ENCODE measurements at places on chromosomes 16 and 17. TPM values are rescaled to one million over a fixed set of nuclear protein-coding genes. Genes with fewer than 3 reads are reported as not detected.

DNA sequence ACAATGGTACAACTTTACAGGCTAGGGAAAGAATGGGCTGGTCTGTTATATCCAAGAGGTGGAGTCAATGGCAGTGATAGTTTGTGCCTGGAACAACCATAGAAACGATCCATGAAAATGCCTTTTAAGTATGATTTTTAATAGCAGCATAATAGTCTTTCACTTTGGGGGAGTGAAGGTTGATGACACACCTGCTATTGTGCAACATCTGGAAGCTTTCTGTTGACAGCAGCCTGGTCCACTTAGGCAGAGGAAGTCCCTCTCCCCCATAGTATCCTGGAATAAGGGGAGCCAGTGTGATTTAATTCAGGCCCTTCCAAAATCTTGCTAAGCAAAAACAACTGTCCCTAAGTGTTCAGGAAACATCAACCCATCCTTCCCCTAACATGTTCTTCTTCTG lies 56.3 kb upstream of the HS3ST4 start:
- DNase-seq: no peak

- DNase-seq: no peak
Observed at GRCh38 chr16:49749816-49750215, 106.1 kb downstream of the ZNF423 start.

DNA sequence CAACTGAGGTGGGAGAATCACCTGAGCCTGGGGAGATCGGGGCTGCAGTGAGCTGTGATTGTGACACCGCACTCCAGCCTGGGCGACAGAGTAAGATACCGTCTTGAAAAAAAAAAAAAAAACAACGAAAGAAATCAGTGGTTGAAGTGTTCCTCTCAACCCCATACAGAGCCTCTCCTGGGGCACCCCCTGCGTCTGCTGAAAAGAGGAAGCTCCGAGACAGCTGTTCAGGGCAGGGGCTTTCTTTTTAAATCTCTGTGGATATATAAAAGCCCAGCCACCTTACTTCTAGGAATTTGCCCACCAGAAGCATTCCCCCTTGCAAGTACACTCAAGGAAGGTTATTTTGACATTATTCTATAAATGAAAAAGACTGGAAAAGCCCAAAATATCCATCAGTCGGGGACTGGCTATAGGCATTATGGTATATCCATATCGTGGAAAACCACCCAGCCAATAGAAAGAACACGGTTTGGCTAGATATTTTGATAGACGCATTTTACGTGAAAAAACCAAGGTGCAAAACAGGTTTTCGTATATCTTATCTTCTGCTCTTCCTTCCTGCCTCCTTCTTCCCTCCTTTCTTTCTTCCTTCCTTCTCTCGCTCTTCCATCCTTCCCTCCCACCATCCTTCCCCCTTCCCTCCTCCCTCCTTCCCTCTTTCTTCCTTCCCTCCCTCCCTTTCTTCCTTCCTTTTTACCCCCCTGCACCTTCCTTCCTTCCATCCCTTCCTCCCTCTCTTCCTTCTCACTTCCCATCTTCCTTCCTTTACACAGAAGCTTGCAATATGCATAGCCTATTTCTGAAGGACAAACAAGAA lies 9.2 kb upstream of the CCL22 start:
- DNase-seq: no peak

- no peak for DNase-seq
Observed at GRCh38 chr17:42111871-42112551, 503 bp downstream of the DHX58 start.

- peak; percentile 50 for DNase-seq
Observed at GRCh38 chr17:29591146-29591736, 1.7 kb upstream of the ANKRD13B start.

Gene FAM20A
- total RNA-seq: not detected

Gene OTOP2
- not detected for total RNA-seq

Gene CCL4L2
- total RNA-seq: not detected

Gene STXBP4
- total RNA-seq: 7.8 TPM

Gene PSMD11
- total RNA-seq: 119 TPM
